Right atrium auricular region (tissue), 2 donors: ENCODE measurements at places on chromosomes 1 and 21.

GRCh38 chr1:204549313-204549712 is 33.1 kb downstream of the MDM4 start:
- no peak for DNase-seq

- DNase-seq = no peak
Measured at GRCh38 chr1:3181956-3182355, 113.0 kb downstream of the PRDM16 start.

GRCh38 chr1:26477446-26478152 is 5.4 kb downstream of the HMGN2 start:
- no peak for DNase-seq

GRCh38 chr1:161021970-161022353 is 1.0 kb upstream of the F11R start:
- no peak for DNase-seq

DNA sequence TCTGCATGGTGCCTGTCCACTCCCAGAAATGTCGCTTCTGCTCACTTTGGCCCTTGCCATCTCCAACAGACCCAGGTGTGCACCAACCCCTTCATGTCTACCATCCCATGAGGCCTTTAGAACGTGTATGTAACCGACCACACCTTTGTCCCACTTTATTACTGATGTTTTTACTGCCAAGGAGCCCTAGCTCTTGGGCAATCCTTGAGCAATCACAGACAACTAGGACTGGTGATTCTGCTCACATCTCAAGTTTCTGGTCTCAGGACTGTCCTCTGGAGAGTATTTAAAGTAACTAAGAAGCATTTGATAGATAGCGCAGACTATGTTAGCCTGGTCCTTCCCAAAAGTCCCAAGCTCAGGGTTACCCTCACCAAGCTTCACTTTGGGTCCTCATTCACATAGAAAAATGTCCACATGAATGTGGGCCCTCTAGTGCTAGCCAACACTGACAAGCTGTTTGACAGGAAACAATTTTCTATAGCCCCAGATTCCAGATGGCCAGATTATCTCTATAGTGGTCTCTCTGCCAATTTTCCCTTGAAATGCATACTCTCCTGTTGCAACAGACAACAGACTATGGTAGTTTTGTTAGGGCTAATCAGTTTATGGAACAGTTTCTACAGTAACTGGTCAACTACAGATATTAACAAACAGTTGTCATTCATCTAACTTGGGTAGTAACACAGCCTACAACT is 6.9 kb upstream of the TMEM81 start:
- no peak for DNase-seq

- no peak for DNase-seq
Measured at GRCh38 chr1:30447701-30448100, 275.7 kb downstream of the MATN1 start.

DNA sequence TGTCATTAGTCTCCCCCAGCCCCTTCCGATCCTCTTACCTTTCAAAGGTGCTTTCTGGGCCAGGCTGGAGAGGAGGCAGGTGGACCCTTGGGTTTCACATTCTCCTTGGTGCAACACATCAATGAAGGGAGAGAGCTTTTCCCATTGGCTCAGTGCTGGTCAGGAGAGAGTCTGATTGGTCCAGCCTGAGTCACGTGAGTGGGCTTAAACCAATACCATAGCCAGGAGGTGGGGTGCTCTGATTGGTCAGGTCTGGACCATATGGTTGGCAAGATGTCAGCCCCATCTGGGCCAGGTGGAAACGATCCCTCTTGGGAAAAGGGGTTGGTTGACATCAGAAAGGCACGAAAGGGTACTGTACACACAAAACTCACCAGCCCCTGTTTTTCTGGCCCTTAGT is 44.8 kb upstream of the ABCG1 start:
- peak; percentile 23 for DNase-seq
